Amygdala (tissue), 56 donors: ENCODE measurements at places on chromosomes 11 and 22.
A peak's percentile ranks its signal among the peaks of the same experiment; 100 is the strongest.

DNA sequence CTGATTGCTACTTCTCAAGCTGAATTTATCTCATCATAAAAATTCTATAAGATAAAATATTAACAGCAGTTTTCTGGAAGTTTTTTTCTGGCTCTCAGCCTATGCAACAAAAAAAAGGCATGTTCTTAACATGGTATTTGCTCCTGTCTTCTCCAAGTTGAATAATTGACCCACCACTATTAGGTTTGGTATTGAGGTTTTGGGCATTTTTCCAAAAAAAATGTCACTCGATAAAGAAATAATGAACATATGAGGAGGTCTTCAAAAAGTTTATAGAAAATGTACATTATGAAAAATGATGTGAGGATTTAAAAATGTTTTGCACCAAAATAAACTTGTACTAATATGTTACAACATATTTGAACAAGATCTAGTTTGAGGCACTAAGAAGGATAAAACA, 808.6 kb upstream of the RAG2 start:
- no peak for DNase-seq

- DNase-seq: no peak
Observed at GRCh38 chr11:120125024-120125423, 12.9 kb downstream of the TRIM29 start.

GRCh38 chr11:100061006-100061405, 626.1 kb upstream of the ARHGAP42 start:
- no peak for DNase-seq

- peak; percentile 26 for DNase-seq
Observed at GRCh38 chr11:44600839-44601383, 35.4 kb downstream of the CD82 start.

- DNase-seq: no peak
Observed at GRCh38 chr11:36282926-36283325, 6.3 kb downstream of the COMMD9 start.

- no peak for DNase-seq
Observed at GRCh38 chr22:20792966-20793728, 19.2 kb downstream of the SERPIND1 start.

- DNase-seq: no peak
Observed at GRCh38 chr11:33307984-33308383, 50.8 kb downstream of the HIPK3 start.

GRCh38 chr11:94946812-94947211, 26.5 kb downstream of the CWC15 start:
- no peak for DNase-seq

GRCh38 chr22:24730864-24731263, 43.7 kb downstream of the PIWIL3 start:
- DNase-seq: no peak

DNA sequence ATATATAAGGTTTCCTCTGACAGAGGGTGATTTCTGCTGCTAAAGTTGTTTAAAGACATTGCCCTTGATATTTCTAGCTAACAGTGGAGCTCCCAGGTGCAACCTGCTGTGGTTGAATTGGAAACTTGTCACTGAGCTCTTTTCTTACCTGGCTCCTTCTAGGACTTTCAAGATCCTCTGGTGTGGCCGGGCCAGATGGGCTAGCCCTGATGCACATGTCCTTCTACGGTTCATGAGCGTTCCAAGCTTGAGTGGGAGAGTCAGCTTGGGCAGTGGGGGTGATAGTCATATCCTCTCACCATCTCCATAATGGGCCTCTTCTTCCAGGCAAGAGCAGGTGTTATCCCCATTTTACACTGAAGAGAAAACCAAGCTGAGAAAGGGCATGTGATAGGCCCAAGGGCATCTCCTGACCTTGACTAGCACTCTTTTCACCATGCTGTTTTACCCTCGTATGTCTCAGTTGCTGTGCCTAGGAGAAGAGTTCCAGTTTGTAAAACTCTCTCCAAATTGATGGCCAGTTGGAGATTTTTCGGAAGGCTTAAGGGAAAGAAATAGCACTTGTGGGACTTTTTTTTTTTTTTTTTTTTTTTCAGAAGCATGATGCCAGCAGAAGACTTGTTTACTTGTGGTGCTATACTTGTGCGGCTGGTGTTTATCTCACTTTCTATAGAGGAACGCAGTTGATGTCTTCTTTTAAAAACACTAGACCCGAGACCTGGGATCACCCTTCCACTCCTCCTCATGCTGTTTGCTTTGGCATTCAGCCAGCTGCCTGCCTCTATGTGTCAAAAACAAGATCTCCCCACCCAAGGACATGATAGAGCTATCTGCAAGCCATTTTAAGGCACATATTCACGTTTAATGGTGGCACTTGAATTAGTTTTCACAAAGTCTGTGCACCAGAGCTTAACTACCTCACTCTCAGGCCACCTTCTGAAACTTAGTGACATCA, 32.6 kb downstream of the TEAD1 start:
- no peak for DNase-seq

GRCh38 chr11:123323568-123323967, 106.5 kb upstream of the GRAMD1B start:
- DNase-seq: no peak

DNA sequence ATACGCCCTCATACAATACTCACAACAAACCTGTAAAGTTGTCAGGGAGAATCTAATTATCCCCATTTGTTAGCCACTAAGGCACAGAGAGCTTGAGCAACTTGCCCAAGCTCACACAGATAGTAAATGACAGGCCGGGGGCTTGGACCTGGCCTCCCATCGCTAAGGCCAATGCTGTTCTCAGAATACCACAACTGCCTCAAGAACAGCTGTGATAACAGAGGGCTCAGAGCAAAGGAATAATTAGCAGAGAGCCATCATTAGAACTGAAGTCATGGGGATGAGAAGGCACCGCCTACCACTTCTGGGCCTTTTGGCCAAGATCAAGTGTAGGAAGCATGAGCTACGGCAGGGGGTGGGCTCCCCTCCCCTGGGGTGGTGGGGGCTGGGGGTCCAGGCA, 98.6 kb downstream of the FEZ1 start:
- no peak for DNase-seq

DNA sequence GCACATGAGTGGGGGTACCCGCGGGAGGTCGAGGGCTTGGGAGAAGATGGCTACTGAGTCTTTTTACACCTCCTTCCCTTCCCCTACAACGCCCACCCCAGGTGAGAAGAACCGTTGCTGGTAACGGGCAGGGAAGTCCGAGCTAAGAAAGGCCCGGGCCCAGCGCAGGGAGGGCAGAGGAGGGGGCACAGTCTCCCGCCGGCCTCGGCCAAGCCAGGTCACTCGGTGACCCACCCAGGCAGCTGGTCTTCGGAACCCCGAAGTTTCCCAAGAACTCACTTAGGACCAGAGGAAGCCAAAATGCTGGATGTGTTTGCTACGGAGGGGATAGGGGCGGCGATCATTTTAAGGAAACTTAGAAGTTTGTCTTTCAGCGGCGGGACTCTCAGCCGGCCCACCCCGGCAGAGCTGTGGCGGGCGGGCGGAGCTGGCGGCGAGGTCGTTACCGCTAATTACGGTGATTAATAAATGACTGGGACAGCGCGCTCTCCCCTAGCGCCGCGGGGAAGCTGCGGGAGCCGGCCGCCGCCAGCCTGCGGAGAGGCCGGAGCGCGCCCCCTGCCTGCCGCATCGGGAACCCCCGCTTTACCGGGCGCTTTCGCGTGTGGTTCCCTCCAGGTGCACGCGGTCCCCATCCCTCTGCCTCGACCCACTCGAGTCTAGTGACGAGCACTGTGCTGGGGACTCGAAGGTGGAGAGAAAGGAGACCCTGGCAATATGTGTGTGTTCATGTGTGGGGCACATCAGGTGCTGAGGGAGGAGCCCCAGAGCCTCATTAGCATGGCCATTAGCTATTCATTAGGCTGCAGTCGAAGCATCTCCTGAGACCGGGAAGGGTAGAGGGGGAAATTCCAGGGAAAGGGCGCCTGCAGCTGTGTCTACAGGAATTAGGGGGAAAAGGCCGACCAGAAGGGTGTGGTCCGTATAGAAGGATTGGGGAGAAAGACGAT, 945 bp downstream of the ROBO3 start:
- DNase-seq: no peak

- DNase-seq: no peak
Observed at GRCh38 chr11:109267293-109268095, 154.5 kb upstream of the C11orf87 start.

GRCh38 chr11:98834776-98835175, 186.0 kb upstream of the CNTN5 start:
- DNase-seq: no peak

DNA sequence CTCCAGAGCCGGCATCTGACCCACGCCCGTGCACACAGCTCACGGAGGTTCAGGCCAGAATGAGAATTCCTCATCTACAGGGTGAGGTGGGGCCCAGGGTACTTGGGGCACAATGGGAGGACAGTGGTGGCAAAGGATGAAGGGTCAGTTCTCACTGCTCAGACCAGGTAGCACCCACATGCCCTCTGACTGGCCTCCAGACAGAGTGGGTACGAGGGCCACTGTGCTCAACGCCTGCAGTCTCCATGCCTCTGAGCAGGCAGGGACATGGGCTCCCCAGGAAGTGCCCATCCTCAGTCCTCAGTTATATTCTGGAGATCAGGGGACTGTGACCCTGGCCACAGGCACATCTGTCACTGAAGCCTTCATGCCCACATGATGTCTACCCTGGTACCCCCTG, 13.0 kb upstream of the CDC42BPG start:
- DNase-seq: no peak

DNA sequence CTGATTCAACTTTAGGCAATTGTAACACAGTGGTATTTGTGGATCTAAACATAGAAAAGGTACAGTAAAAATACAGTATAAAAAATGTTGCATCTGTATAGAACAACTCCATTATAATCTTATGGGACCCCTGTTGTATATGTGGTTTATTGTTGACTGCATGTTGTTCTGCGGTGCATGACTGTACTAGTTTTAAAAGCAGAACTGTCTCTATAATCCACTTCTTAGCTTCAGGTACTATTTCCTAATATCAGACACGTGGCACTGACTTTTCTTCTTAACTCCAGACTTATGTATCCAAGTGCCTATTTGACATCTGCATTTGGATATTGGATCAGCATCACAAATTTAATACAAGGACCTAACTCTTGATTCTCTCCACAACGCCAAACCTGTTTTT, 41.1 kb downstream of the PACS1 start:
- no peak for DNase-seq

DNA sequence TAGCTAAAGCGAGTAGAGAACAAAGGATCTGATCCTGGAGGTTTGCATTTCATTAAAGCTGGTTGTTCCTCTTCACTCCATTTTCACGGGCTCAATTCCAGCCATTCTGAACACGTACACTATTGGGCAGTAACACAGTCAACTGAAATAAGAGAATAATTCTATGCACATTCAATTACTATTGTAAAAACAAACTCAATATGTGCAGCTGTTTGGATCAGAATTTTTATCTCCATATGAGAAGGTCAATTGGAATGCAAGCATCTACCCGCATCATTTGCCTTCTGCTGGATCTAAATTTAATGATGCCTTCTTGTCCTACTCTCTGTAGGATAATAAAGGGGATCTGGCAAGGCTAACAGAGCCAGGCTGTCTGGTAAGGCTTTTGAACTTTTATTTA, 562.8 kb upstream of the CCDC179 start:
- DNase-seq: no peak

GRCh38 chr11:85752201-85752889, 58.6 kb downstream of the SYTL2 start:
- DNase-seq: no peak

DNA sequence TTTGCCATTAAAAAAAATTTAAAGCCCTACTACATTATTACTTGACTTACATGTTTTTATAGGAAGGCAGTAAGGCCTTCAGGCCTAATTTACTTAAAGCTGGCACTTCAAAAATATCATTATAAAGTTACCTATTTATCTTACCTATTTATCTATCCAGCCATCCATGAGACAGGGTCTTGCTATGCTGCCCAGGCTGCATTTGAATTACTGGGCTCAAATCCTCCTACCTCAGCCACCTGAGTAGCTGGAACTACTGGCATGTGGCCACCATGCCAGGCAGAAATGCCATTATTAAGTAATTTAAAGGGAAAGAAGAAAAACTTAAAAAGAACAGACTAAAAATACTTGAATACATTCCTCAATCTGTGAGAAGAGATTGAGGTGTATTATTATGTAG, 60.3 kb upstream of the CLNS1A start:
- no peak for DNase-seq

- DNase-seq: peak; percentile 89
Observed at GRCh38 chr22:41697126-41697775, 2.1 kb upstream of the MEI1 start.

- no peak for DNase-seq
Observed at GRCh38 chr22:39245130-39246039, 603 bp upstream of the PDGFB start.
